ENCODE measurements at places on chromosomes 1 and 21. TPM values are rescaled to one million over a fixed set of nuclear protein-coding genes. Genes with fewer than 3 reads are reported as not detected.

DNA sequence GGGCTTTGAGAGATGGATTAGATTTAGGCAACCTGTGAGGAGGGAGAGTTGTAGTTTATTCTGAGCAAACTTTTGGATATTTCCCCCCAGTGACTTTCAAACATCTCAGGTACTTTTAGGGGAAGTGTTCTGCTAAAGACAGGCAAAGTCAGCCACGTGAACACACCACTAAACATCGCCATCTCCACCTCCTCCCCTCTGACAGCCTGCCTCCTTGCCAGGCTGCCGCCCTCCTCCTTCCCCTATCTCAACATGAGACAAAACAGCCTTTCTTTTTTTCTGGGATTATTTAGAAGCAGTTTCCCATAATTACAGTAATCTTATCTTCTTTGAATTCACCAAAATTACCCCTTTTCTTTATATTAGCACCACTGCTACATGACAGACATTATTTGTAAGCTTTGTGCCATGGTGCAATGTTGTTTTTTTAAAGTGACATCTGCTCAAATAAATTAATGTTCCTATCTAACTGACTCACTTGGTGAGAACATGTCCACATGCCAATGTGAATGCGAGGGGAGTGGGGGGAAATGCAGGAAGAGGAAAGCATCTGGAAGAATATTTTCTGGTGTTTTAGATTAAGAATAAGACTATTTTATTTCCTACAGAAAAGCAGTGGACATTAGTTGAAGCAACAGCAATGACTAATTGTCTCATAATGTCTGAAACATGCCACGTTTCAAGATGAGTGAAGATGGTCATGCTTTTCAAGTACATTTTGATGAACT lies 147.8 kb upstream of the ATP1B1 start:
- no peak for DNase-seq

The KRTAP24-1 gene
- not detected for total RNA-seq

DNA sequence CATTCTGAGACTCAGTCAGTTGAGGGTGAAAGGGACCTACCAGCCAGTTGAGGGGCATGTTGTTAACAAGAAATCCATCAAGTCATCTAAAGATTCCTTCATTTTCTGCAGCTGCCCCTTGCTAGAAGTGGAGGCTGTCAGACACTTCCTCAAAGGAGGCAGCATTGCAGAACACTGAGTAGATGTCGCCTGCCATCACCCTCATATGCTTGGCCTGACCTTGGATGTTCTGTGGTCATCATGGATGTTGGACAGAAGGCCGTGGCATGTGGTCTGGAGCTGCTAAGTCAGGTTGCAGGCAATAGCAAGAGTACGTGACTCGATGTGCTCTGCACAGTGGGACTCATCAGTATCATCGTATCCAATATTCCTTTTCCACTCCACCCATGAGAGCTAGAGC lies 70.6 kb downstream of the GATAD2B start:
- no peak for DNase-seq

DNA sequence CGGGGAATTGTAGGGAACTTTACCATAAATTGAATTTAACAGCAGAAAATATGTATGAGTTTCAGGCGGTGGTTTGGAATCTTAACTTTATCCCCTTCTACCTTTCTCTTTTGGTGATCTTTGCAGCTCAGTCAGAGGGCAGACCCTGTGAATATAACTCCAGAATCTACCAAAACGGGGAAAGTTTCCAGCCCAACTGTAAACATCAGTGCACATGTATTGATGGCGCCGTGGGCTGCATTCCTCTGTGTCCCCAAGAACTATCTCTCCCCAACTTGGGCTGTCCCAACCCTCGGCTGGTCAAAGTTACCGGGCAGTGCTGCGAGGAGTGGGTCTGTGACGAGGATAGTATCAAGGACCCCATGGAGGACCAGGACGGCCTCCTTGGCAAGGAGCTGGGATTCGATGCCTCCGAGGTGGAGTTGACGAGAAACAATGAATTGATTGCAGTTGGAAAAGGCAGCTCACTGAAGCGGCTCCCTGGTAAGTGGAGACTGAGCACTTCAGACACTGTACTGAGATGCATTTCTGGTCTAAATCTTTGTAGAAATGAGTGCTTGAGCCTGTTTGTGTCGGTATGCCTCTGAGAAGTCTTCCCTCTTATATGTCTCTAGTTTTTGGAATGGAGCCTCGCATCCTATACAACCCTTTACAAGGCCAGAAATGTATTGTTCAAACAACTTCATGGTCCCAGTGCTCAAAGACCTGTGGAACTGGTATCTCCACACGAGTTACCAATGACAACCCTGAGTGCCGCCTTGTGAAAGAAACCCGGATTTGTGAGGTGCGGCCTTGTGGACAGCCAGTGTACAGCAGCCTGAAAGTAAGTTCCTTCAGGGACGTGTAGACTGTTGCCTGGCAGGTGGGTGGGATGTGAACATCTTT lies 1.5 kb downstream of the CCN1 start:
- DNase-seq, result peak; percentile 20

DNA sequence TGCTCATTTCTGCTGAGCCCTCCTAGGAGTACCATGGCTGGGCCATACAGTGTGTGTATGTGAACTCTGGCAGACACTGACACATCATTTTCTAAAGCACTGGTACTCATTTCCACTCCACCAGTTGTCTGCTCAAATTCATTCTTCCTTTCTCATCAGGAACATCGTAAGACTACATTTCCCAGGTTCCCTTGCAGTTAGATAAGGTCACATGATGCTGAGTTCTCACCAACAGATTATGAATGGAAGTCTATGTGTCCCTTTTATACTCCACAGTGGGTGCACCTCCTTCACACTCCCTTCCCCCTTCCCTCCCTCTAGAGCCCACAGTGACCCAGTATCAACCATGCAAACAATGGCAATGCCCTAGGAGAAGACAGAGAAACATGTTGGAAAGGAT lies 38.3 kb upstream of the PAX7 start:
- no peak for DNase-seq

- no peak for DNase-seq
Observed at GRCh38 chr21:35473496-35473895, 424.4 kb upstream of the RUNX1 start.

The SEC16B gene
- 4.8 TPM for total RNA-seq

The S100A13 gene
- 46.2 TPM for total RNA-seq

The C4BPA gene
- total RNA-seq, result 4.5 TPM

GRCh38 chr1:116580446-116581322 lies 9.9 kb upstream of the CD58 start:
- no peak for DNase-seq

DNA sequence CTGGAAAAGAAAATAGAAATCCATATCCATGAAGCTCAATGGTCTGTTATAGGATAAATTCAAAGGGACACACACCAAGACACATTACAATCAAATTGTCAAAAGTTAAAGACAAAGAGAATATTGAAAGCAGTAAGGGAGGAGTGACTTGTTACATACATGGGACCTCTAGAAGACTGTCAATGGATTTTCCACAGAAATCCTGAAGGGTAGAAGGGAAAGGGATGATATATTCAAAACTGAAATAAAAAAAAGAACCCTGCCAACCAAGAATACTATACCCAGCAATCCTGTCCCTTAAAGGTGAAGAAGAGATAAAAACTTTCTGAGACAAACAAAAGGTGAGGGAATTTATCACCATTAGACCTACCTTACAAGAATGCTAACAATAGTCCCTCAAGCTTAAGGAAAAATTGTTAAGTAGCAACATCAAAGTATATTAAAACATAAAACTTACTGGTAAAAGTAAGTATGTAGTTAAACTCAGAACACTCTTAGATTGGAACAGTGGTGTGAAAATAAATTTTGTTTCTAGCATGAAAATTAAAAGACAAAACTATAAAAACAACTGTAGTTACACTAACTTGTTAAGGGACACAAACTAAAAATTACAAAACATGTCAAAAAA lies 103.2 kb upstream of the APP start:
- no peak for DNase-seq

DNA sequence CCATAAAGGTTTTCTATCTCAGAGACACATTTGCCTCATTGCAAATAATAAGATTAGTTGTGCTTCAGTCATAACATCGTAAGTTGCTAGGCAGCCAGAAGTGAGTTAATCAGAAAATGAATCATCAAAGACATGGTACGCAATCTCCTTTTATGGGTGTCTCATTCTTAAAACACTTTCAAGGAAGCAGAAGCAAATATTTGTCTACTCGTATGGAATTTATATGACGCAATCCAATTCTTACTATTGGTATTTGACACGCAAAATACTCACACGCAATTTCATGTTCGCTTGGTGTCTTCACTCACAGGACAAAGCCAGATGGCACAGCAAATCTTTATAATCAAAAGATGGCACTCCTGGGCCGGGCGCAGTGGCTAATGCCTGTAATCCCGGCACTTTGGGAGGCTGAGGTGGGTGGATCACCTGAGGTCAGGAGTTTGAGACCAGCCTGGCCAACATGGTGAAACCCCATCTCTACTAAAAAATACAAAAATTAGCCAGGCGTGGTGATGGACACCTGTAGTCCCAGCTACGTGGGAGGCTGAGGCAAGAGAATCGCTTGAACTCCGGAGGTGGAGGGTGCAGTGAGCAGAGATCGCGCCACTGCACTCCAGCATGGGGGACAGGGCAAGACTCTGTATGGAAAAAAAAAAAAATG lies 56.4 kb downstream of the HLCS start:
- no peak for DNase-seq

- DNase-seq, result no peak
Observed at GRCh38 chr1:68644504-68644903, 147.6 kb upstream of the DEPDC1 start.

The NRAS gene
- 48.4 TPM for total RNA-seq

The CBR1 gene
- 73.4 TPM for total RNA-seq

The NKAIN1 gene
- 0.09 TPM for total RNA-seq

DNA sequence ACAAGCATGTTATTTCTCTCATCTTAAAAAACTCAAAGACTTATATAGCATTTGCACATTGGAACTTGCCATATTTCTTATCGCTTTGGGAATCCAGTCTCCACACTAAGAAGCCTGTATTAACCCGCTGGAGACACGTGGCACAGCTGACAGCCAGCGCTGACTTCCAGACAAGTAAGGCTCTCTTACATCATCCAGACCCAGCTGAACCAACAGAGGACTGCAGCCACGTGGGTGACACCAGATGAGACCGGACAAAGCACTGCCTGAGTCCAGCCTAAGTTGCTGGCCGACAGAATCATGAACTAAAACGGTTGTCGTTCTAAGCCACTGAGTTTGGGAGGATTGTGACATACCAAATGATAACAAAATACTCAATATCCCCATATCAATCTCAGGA lies 6.3 kb upstream of the CD247 start:
- no peak for DNase-seq

GRCh38 chr1:169729991-169730390 lies 3.9 kb downstream of the SELE start:
- no peak for DNase-seq

The IPP gene
- total RNA-seq, result 18.8 TPM

GRCh38 chr1:184255560-184255959 lies 131.3 kb upstream of the C1orf21 start:
- DNase-seq, result no peak

- DNase-seq, result no peak
Observed at GRCh38 chr1:14716474-14716873, 118.0 kb downstream of the KAZN start.

DNA sequence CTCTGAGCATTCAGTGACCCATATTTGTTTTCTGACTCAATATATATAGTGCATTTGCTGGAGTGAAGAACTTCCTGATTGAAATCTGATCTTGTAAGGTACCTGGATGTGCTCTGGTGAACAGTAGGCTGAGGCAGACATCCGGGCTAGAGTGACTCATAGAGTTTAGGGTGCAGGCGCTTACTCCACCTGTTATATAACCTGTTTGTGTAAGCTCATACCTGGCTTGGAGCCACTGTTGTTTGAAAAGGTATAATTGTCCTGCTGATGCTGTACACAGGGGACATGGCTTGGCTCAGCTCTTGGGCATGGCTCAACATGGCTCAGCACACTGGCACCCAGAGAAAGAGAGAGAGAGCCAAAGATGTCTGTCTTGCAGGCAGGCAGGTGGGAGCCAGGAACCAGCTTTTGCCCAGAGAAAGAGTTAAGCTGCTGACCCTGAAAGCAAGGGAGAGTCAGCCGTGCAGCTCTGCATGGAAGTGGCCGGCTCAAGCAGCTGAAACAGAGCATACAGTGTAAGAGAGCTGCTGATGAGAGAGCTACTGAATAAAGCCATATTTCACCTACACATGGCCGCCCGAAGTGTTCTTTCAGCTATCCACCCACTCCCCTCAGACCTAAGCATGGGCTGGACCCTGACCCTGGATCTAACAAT lies 43.2 kb downstream of the GJA5 start:
- DNase-seq, result peak; percentile 26

The EPHA2 gene
- total RNA-seq, result 48.1 TPM

DNA sequence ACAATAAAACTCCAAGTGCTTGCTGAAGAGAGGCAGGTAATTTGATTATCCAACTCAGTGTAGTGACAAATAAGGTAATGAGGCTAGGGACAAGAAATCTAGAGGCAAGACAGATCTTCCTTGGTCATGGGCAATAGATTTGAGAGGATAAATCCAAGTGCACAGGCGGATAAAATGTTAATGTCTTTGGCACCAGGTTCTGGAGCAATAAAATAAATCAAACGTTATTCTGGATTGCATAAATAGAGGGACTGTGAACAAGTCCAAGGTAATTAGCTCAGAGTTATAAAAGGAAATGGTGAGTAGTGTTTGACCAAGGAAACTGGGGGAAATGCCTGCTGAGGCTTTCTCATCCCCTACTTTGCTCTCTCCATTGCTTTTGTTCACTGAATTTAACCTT lies 329.3 kb upstream of the PROX1 start:
- no peak for DNase-seq

GRCh38 chr1:169879034-169879840 lies 14.5 kb downstream of the SCYL3 start:
- DNase-seq, result no peak

The HTR6 gene
- not detected for total RNA-seq

DNA sequence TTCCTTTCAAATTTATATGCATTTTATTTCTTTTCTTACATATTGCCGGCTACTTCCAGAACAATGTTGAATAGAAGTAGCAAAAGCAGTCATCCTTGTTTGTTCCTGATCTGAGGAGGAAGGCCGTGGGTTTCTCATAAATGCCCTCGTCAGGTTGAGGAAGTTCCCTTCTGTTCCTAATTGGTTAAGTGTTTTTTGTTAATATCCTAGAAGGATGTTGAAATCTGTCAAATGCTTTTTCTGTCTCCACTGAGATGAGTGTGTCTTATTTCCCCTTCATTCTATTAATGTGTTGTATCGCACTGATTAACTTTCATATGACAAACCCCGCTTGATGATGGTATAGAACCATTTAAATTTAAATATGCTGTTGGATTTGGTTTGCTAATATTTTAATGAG lies 15.4 kb downstream of the TTLL10 start:
- no peak for DNase-seq

DNA sequence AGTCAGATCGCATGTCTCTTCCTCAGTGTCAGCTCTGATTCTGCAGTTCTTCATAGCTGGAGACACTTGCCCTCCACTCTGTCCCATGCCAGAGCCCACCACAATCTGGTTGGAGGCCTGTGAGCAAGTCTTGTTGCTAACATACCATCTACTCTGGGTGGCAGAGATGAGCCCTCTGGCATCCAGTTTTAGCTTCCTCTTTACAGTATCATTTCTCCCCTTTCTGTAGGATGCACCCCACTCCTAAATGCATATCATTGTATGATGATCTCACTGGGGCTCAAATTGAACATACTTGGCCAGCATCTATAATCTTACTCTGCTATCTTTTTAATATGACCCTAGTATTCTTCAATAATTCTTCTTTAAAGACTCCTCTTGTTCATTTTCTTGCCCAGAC lies 16.9 kb downstream of the PCNX2 start:
- no peak for DNase-seq

GRCh38 chr21:38751379-38752050 lies 54.2 kb upstream of the ETS2 start:
- DNase-seq, result no peak

GRCh38 chr1:11898831-11899467 lies 27.3 kb downstream of the KIAA2013 start:
- no peak for DNase-seq

The ARHGEF16 gene
- total RNA-seq, result 92.4 TPM

The NMNAT2 gene
- 0.84 TPM for total RNA-seq

Data from left colon (tissue), 2 donors.